ENCODE measurements at places on chromosomes 16 and 17. TPM values are rescaled to one million over a fixed set of nuclear protein-coding genes. Genes with fewer than 3 reads are reported as not detected.
A peak's percentile ranks its signal among the peaks of the same experiment; 100 is the strongest.

HSPB9 gene
- not detected for total RNA-seq

TBC1D3I gene
- 1.00 TPM for total RNA-seq

TMEM88 gene
- total RNA-seq: 3.2 TPM

CNTNAP1 gene
- total RNA-seq: 7.2 TPM

HCRT gene
- total RNA-seq: not detected

C17orf78 gene
- total RNA-seq: not detected

MEIOB gene
- not detected for total RNA-seq

COPZ2 gene
- total RNA-seq: 2.0 TPM

NUTF2 gene
- total RNA-seq: 239 TPM

NPIPA2 gene
- total RNA-seq: 4.1 TPM

TBC1D3E gene
- not detected for total RNA-seq

NPIPA7 gene
- total RNA-seq: 4.7 TPM

KRTAP4-5 gene
- total RNA-seq: not detected

DNA sequence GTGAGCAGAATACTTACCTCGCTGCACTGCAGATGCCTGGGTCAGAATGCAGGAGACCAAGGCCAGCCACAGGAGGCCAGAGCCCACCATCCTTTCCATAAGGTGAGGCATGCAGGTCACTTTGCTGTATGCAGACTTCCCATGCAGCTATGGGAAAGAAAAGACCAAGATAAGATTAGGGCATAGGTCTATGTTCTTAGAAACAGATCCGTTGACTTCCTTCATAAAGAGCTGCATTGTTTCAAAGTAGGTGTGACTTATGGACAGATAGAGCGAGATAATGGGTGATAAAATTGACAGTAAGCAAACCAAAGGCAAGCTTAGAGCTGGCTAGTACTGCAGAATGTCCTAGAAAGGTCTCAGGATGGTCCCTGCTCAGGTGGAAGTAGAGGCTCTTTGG, 992 bp downstream of the GP2 start:
- no peak for DNase-seq

DNA sequence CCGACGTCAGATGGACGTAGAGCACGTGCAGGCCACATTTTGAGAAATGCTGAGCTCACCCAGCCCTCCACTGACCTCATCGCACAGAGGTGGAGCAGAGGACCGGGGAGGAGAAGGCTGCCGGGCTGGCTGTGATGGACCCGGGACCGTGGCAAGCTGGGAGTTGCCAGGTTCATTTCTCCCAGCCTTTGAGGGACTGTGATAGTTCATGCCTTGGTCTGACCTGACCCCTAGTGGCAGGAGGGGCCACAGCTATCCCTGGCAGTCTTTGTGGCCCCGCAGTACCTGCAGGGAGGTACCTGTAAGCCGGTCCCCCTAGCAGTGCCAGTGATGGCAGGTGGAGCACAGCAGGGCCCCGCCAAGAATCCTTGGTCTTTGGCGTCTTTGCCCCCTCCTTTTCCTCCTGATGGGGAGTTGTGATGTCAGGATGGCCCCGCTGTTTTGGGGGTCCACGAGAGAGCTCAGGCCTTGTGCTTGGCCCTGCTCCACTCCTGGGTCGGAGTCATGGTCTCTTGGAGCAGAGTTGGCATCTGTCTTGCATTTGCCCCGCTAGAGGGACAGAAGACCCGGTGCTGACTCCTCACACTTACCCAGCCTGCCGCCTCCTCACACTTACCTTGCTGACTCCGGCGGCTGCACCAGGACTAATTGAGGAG, 50.4 kb downstream of the OR1D5 start:
- peak; percentile 78 for DNase-seq

GRCh38 chr17:4167786-4168185, 24.8 kb downstream of the CYB5D2 start:
- no peak for DNase-seq

DNA sequence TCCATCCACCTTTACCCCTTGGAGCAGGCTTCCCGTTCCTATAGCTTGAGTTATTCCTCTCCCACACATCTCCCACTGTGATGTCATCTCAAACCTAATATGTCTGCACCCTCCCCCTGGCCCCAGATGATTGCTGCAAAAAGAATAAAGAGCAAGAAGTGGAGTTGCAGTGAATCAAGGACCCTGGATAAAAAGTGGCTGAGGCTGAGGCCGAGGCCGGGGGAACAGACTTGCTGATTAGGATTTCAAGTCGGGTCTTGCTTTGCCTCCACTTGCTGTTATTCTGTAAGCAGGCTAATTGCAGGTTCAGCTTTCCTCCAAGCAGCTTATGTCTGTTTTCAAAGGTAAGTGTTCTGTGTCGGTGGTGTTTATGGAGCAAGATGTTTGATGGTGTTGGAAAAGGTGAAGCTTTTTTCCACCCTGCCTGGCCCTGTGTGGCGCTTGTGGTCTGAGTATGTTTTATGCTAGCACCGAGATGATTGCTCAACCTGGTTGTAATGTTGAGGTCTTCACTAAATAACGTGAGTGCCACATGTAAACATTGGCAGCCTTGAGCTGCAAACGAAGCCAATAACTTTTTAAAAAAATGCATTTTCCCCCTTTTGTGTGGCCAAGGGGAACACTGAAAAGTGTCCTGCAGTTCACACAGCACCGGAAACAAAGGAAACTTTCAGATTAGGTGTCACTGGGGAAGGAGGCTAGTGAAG, 15.4 kb downstream of the HS3ST3B1 start:
- no peak for DNase-seq

GRCh38 chr17:77295241-77295853, 154.6 kb downstream of the SEC14L1 start:
- DNase-seq: no peak

DNA sequence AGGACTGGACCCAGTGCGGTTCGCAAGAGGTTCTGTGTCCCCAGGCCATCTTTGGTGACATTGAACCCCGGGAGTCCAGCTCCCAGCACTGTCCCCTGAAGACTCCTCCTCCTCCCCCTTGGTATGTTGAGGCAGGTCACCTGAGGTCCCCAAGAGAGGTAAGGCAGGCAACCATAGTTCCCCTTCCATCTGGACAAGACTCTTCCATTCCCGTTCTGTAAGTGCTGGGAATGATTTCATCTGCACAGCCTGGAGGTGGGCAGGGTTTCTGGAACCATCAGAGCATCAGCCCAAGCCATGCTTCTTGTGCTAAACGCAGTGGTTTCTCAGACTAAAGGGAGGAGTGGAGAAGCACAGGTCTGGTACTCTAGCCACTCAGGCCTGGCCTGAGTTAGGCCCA, 24.9 kb downstream of the COPZ2 start:
- DNase-seq: no peak

GRCh38 chr17:33927732-33928133, 327.4 kb upstream of the CCL2 start:
- no peak for DNase-seq

DNA sequence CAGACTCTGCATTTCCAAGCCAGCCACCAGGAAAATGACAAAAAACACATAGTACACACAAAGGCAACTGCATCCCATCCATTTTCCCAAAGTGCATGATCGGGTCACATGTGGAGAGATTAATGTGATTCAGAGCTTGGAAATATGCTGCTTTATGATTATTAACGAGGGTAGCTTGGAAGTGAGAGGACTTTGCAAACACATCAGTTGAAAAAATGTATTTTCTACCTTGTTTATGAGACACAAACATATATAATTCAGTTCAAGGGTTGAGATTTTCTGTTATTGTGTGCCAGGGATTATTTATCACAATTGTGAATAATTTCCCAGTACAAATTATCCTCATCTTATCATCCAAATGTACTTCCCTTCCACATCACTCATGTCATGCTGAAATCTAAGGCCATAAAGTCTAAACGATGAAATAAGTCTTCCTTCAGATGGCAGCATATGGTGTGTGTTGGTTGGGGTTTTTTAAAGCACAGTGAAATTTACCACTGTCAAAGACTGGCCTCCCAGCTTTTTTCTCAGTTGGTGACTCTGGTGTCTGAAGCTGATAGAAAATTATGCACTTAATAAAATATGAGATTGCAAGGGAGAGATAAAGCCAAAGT, 104.7 kb upstream of the ADAMTS18 start:
- DNase-seq: no peak

- DNase-seq: no peak
Observed at GRCh38 chr16:74892574-74893461, 92.1 kb downstream of the WDR59 start.

DNA sequence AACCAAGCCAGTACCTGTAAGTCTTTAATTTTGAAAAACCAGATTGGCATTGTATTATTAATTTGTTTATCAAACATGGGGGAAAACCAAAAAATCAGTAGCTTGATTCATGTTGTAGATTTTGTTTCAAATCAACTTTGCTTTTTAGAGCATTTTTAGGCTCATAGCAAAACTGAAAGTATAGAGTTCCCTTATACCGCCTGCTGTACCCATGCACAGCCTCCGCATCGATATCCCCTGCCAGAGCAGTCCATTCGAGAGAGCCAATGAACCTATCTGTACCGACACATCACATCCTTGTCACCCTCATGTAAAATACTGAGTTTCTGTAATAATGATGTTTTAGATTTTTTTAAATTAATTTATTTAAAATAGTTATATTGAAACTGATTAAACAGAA, 16.2 kb upstream of the MRC2 start:
- no peak for DNase-seq

DNA sequence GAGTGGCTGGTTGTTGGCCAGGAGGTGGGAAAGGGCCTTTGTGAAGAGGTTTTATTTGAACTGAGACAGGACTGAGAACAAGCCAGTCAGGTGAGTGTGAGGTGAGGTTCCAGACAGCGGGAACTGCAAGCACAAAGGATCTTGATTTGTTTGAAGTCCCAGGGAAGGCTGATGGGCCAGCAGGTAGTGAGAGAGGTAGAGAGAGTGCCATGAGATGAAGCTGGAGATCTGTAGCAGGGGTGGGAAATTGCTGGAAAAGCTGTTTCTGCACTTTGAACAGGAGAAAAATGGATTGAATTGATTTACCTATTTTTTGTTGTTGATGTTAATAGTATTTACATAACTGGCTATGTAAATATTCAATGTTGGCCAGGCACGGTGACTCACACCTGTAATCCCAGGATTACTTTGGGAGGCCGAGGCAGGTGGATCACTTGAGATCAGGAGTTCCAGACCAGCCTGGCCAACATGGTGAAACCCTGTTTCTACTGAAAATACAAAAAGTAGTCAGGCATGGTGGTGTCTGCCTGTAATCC, 7.7 kb upstream of the DCTPP1 start:
- DNase-seq: peak; percentile 62

GRCh38 chr16:22937169-22937568, 123.2 kb downstream of the HS3ST2 start:
- DNase-seq: no peak

GRCh38 chr16:4358831-4359561, 7.9 kb upstream of the PAM16 start:
- DNase-seq: no peak

DNA sequence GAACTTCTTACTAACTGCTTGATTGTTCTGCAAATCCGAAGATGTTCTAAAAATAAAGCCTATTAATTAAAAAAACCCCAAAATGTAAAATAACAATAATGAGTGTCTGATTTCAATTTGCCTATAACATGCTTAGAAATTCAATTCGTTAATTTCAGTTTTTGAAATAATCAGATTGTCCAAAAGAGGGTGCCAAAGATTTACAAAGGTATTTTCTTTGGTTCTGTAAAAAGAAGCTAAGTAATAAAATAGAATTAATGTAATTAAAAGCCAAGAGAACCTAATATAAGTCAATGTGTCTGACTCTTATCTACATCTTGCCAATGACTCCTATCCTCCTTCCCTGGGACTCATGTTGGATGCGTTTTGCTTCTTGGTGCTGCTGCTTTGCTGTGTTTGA, 75.0 kb upstream of the CPHXL start:
- DNase-seq: no peak

- DNase-seq: peak; percentile 50
Observed at GRCh38 chr16:84699147-84699711, 571 bp upstream of the USP10 start.

DNA sequence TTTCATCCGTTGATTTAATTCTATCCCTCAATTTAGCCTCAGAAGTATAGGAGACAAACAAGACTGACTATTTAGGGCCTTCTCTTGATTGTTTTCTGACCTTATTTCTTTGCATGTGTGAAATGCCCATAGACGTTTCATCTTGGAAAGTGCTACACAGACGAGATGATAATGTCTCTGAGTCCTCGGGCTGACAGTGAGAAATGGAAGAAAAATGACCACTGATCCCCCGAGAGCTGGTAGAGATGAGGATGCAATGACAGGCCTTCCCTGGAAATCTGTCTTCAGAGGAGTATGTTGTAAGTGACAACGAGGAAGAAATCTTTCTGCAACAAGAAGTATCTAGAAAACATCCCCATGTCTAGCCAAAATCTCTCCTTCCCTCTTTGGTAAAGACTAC, 522.9 kb downstream of the HAPSTR1 start:
- no peak for DNase-seq

DNA sequence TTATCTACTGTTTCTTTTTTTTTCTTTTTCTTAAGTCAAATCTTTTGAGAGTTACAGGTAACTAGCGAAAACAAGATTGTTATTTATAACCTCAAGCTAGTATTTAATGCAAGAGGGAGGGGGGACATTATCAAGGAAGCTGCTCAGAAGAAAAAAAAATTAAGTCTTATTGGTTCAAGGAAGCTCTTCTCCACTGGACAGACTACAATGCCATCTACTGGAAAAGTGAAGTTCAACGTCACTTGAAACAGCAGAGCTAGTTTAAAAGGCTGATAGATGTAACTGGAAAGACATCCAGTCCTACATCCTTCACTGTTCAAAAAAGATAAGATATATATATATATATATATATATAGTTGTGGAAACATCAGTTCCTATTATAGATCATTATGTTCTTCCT, 418.0 kb upstream of the PSMD7 start:
- peak; percentile 50 for DNase-seq

- DNase-seq: no peak
Observed at GRCh38 chr17:66190738-66191592, 968 bp downstream of the CEP112 start.
